ENCODE measurements at places on chromosomes 2 and 18. TPM values are rescaled to one million over a fixed set of nuclear protein-coding genes. Genes with fewer than 3 reads are reported as not detected.

Gene ITPRID2
- 68.1 TPM for total RNA-seq

Gene PSTPIP2
- 2.1 TPM for total RNA-seq

Gene TUBA4B
- total RNA-seq, result not detected

Gene GPR39
- 0.98 TPM for total RNA-seq

Gene STPG4
- total RNA-seq, result 0.23 TPM

Gene POTEJ
- not detected for total RNA-seq

Gene UGT1A7
- not detected for total RNA-seq

Gene FER1L5
- 0.30 TPM for total RNA-seq

Gene MFSD6
- 3.2 TPM for total RNA-seq

Gene ASNSD1
- 23.6 TPM for total RNA-seq
